ENCODE measurements at places on chromosomes 16 and 17.
A peak's percentile ranks its signal among the peaks of the same experiment; 100 is the strongest.

- DNase-seq = no peak
These were observed 187.6 kb upstream of the C17orf78 start for GRCh38 chr17:37188157-37188556.

GRCh38 chr17:28563475-28563874, 7.8 kb downstream of the PIGS start:
- peak; percentile 25 for DNase-seq

GRCh38 chr17:58525239-58525638, 10.8 kb upstream of the MTMR4 start:
- peak; percentile 12 for DNase-seq

GRCh38 chr17:44010966-44011647, 3.7 kb downstream of the TMEM101 start:
- no peak for DNase-seq

DNA sequence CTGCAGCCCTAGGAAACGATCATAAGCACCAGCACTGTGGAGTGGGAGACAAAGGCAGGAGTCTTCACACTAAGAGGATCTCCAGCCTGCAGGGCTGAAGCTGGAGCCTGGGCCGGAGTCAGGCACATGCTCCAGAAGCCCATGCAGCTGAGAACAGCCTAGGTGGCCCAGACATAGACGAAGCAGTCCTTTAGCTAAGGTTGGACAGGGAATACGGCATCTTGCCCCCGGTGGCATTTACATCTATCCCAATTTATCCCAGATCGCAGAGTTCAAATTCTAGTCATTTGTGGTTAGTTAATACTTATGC, 13.9 kb downstream of the TSPOAP1 start:
- DNase-seq = no peak

GRCh38 chr17:59067756-59068155, 38.9 kb downstream of the TRIM37 start:
- DNase-seq = no peak

GRCh38 chr17:42585353-42585752, 7.8 kb upstream of the PSMC3IP start:
- DNase-seq = no peak

- DNase-seq = no peak
These were observed 116.3 kb downstream of the USP22 start for GRCh38 chr17:20926532-20926931.

DNA sequence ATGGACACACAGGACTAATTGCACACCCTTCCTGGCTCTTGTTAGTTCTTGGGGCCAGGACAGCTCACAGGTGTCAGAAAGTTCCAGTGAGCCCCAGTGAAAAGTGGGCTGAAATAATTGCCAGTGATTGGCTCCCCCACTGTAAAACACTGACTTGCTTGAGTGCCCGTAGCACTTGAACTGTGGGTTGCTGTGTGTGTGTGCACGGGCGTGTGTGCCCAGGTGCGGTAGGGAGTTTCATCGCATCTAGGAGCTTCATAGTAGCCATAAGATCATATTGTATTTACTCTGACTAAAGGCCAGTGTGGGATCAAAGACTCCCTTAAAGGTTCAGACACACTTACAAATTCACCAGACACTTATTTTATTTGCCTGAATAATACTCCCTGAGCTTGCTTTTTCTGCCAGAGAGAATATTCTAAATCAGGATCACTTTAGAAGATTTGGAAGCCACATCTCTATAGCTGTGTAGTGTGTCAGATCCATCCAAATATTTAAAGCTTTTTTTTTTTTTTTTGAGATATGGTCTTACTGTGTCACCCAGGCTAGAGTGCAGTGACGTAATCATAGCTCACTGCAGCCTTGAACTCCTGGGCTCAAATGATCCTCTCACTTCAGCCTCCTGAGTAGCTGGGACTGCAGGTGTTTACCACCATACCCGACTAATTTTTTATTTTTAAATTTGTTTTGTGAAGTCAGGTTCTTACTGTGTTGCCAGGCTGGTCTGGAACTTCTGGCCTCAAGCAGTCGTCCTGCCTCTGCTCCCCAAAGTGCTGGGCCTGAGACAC, 11.4 kb downstream of the UNK start:
- DNase-seq = no peak

DNA sequence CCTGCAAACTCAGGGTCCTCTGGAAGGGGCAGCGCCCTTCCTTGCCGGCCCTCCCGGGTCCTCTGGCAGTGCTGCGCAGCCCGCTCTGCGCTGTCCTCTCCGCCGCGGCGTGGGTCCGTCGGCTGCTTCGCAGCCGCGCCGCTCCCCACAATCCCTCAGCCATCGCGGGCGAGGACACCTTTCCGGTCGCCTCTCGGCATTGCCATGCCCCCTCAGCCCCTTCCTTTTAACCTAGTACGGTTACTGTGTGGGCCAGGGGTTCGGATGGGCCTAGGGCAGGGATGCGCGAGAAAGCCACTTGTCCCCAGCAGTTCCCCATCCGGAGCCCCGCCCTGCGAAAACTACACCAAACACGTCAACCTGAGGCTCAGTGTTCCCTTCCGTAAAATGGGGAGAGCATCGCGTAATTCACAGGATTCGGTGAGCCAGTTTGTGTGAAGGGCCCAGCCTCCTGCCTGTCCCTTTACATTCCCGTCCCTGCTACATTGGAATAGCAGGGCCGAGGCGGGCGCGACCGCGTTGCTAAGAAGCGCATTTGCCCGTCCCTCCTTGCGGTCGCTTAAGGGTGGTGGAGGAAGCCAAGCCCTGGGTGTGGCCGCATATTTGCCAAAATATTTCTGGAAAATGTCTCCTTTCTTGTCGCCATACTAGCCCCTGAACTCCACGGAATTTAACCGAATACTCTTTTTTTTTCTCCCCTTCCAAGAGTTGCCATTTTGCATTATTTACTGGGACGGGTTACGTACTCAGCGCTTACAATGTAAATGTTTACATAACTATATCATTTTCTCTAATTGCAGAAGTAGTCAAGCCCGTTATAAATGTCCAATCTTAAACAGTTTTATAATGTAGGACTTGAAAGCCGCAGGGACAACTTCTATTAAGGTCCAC, 13.2 kb downstream of the COPZ2 start:
- peak; percentile 66 for DNase-seq

GRCh38 chr17:79547586-79547985, 63.3 kb downstream of the RBFOX3 start:
- no peak for DNase-seq

GRCh38 chr16:17423221-17423620, 47.5 kb downstream of the XYLT1 start:
- DNase-seq = no peak

- DNase-seq = no peak
These were observed 115.6 kb upstream of the HSBP1 start for GRCh38 chr16:83692224-83692623.

- no peak for DNase-seq
These were observed 21.1 kb downstream of the CLUH start for GRCh38 chr17:2690165-2691068.

DNA sequence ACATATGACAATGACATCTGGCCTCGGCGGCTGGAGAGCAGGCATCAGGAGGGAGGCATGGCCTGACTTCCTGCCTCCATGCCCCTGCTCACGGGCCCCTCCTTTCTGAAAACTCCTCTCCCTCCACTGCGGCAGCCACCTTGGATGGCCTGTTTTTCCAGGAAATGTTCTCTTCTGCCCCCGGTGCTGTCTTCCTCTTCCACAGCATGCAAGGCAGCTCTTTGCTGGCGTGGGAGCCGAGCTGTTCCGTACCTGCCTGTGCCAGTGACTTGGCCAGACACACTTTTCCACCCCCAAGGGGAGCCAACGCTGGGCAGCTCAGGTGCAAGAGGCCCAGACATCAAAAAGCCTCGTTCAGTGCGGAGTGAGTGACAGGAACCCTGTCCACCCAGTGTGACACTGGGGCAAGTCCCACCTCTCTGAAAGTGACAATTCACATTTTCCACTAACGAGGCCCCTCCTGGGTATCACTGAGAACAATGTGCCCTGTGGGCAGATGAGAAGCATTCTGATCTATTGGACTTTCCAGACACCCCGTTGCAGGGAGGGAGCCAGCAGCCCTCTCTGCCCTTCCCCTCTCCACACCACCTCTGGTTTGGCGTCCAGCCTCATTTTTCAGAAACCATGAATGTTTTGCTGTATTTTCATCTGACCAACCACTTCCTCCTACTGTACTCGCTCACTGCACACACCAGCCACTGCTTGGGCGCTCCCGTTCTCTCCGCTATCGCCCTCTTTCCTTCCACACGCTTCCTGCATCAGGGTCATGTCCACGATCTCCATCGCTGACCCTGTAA, 31.2 kb downstream of the NSMCE1 start:
- DNase-seq = no peak

GRCh38 chr16:27511657-27512448, 37.9 kb downstream of the GTF3C1 start:
- DNase-seq = peak; percentile 93

DNA sequence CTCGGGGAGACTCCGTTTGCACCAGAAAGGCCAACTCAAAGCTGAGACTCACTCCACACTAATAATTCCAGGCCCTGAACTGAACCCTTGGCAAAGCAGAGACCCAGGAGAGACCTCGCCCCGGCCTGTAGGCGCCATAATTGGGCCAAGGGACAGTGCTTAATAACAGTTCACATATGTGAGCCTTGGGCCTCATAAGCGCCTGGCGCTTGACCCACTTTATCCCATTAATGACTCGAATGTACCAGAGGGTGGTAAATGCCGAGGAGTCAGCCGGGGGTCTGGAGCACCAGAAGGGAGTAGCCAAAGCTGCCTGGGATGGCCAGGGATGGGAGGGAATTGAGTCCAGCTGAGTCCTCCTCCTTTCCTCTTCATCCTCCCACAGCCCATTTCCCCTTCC, 24.6 kb downstream of the SLC6A4 start:
- DNase-seq = no peak

- DNase-seq = no peak
These were observed 22.2 kb downstream of the USP22 start for GRCh38 chr17:21020622-21021021.

DNA sequence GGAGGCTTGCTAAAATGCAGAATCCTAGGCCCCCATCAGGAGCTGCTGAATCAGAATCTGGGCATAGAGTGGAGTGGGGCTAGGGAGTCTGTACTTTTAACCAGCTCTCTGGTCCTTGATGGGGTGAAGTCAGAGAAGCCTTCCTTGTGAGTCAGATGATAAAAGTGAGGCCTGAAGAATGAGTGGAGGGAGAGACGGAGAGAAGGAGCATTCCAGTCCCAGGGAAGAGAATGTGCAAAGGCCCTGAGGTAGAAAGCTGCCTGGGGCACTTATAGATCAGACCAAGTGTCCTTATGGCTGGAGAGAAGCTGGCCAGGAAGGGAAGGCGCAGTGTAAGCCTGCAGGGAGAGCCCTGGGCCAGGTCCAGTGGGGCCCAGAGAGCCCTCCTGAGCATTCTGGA, 235.1 kb upstream of the NLRP1 start:
- no peak for DNase-seq

DNA sequence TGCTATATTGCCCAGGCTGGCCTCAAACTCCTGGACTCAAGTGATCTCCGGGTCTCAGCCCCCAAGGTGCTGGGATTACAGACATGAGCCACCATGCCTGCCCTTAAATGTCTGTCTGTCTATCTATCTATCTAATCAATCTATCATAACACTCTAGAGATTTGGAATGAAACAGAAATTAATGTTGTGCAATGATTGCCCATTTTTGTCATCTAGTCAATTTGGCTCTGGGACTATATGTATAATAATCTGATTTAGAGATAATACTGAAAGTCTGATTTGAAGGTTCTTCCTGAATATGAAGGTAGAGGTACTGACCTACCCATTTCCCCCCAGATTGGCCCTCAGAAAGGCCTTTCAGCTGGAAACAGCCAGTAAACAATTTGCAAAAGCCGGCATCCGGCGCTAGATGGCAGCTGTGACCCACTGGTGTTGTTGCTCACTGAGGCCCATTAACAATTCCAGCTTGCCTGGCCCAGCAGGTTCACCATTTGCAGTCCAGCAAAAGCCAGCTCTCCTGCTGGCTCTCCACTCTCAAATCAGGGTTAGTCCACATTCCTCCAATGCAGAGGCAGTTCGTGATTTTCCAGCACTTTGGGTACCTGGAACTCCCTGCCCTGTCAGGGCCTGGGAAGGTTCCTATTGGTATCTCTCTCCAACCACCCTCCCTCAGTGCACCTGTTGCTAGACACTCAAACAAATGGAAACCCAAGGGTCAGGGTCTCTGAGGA, 22.9 kb upstream of the C16orf87 start:
- DNase-seq = peak; percentile 84

GRCh38 chr17:19365833-19366636, 3.5 kb upstream of the B9D1 start:
- DNase-seq = no peak

DNA sequence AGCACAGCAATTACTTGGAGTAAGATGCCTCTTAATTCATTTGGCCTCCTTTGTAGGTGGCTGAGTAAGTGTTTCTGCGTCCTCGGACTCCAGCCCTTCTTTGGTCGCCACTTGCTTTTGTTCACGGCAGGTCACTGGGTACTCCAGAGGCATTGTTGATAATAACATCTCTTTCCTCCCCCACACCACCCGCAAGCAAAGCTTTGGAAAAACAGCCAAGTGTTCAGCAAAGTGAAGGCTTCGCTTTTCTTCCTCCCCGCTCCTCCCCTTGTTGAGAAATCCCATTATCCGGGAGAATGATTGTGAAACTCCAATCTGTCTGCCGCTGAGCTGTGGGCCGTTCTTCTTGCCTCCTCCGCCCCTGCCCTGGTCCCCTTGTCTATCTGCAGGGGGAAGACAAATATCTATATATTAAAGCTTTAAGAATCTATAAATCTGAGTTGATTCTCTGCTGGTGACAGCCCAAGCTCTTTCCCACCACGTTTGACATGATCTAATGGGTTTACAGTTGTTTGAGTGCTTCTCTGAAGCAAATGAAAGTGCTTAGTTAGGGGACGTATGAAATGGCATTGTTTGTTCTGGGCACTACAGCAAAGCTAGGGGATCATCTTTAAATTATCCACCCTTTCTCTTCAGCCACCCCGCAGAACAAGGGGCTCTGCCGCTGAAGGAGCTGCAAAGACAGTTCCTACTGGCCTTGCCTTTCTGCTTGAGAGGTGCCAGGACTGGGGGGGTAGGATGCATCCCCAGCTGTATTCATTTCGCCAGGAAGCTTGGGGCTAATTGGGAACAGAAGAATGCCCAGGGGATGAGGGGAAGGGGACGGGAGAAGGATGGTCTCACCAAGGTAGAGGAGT, 167.1 kb downstream of the CCDC182 start:
- peak; percentile 76 for DNase-seq

- DNase-seq = no peak
These were observed 207.1 kb upstream of the ZFHX3 start for GRCh38 chr16:73255031-73255430.

- DNase-seq = peak; percentile 56
These were observed 8.4 kb downstream of the RARA start for GRCh38 chr17:40317345-40317873.

- DNase-seq = no peak
These were observed 31.5 kb downstream of the ANKFY1 start for GRCh38 chr17:4232168-4232813.

- DNase-seq = peak; percentile 65
These were observed 23.1 kb upstream of the C16orf78 start for GRCh38 chr16:49350265-49351095.

- DNase-seq = peak; percentile 14
These were observed 57.7 kb downstream of the SRL start for GRCh38 chr16:4184038-4184702.

GRCh38 chr16:11835309-11835708, 16.0 kb downstream of the RSL1D1 start:
- DNase-seq = no peak
